ENCODE measurements at places on chromosomes 13 and 19.

GRCh38 chr13:107066355-107066754 is 498.4 kb upstream of the ARGLU1 start:
- no peak for DNase-seq

GRCh38 chr19:39410017-39410830 is 2.2 kb upstream of the PLEKHG2 start:
- DNase-seq, result peak; percentile 79

- DNase-seq, result no peak
Measured at GRCh38 chr13:46894568-46894967, 2.3 kb downstream of the HTR2A start.

- DNase-seq, result no peak
Measured at GRCh38 chr19:1417145-1417544, 9.8 kb downstream of the DAZAP1 start.

DNA sequence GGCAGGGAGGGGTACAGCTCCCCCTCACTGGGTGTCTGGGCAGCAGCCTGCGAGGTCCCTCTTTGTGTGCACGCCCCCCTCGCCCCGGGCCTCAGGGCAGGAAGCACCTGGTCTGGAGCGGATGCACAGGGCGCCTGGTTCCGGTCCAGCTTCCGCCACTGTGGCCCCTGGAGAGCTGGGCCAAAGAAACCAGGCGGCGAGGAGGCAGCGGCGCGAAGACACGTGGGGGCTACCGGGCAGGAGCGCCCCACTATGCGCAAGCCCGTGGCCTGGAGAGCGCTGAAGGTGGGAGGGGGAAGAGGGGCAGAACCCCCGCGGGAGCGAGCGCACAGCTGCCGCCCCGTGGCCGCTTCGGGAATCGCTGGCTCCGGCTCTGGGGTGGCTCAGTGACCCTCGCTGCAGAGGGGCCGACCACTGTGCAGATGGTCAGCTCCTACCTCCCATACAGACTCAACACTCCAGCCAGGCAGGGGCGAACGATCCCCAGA is 1.7 kb upstream of the LYL1 start:
- no peak for DNase-seq

DNA sequence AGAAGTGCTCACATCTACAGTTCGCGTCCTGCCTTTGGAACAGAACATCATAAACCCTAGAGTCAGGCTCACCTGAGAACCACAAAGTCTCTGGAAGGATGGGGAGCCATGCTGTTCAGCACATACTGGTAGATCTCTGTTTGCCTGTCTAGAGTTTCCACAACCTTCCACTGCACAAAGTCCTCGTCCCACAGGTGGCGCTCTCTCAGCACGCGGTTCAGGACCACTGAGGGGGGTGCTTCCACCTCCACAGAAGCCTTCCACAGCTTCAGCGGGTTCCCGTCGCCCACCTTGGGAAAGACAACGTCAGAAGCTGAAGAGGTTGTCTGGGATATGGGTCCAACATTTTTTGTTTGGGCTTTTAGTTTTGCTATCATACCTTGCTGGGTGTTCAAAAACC is 93.6 kb downstream of the KL start:
- no peak for DNase-seq

- DNase-seq, result no peak
Measured at GRCh38 chr13:44508562-44509077, 67.5 kb downstream of the TSC22D1 start.

All from islet precursor cell (in vitro differentiated cells).